Spleen (tissue), 13 donors: ENCODE measurements at places on chromosomes 7 and 10. TPM values are rescaled to one million over a fixed set of nuclear protein-coding genes. Genes with fewer than 3 reads are reported as not detected.

- no peak for DNase-seq
These were observed 22.3 kb downstream of the CNPY1 start for GRCh38 chr7:155524018-155524556.

GRCh38 chr7:34341326-34341725 lies 316.7 kb upstream of the NPSR1 start:
- no peak for DNase-seq

The ATXN7L1 gene
- 23.2 TPM for total RNA-seq

- DNase-seq, result no peak
These were observed 88.0 kb upstream of the ADAM12 start for GRCh38 chr10:126476246-126476645.

GRCh38 chr7:101536232-101536631 lies 92.9 kb downstream of the MYL10 start:
- DNase-seq, result no peak

GRCh38 chr7:52838981-52839411 lies 196.4 kb upstream of the POM121L12 start:
- no peak for DNase-seq

The RNF133 gene
- 0.91 TPM for total RNA-seq

The PRXL2A gene
- total RNA-seq, result 19.3 TPM

The PAPOLB gene
- not detected for total RNA-seq

The ADRA2A gene
- total RNA-seq, result 48.1 TPM
